Stimulated activated CD8-positive, alpha-beta memory T cell treated with anti-CD3 and anti-CD28 coated beads, Interleukin-7, amount 100 ng/mL, for 1 hour (primary cell): ENCODE measurements at places on chromosomes 7 and 10.

DNA sequence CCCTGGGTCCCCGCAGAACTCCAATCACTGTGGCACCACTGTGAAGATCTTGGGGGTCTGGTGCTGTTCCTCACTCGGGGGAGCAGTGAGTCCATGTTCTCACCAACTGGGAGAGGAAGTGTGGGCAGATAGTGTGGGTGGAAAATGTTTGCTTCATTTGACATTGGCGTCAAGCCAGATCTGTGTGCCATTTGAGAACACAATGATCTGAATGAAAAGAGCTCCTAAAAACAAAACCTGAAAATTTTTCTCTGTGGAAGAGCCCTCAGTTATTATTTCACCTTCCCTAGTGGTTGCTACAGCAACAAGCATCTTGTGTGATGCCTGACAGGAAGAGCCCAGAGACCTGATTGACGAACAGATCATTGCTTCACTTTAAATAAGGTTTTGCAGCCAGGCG lies 125.6 kb downstream of the VIPR2 start:
- no peak for DNase-seq

DNA sequence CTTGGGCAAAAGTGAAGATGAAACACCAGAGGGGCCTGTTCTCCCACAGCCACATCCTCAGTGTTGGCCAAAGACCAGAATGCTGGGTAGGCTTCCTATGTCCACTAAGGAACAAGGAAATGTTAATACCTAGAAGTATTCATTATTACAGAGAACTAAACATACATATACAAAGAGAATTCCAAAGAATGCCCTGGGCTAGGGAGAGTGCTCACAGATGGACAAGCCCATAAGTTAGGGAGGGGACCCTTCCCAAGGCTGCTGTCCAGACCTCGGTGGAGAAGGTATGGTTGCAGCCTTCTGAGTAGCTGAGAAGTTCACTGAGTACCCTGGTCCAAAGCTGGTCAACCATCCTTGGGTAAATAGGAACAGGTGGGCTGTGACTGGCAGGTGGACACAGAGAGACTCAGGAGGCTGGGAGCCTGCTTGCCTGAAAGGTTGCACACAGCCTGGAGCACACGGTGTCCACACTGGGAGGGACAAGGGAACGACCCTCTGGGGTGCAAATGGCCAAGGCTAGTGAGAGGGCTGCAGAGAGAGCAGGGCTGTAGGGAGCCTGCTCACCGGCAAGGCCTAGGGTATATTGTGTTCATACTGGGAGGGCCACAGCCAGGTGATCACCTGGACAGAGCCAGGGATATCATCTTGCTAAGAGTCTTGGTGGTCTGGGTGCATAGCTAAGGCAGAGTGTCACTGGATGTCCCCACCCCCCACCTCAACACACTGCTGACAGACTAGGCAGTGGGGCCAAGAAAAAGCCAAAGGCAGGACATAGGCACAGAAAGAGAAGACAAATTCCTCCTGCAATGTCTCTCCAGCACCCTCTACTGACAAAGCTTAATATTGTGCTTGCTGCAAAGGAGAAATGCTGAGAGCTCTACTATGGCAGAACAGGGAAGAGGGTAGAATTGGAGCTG lies 40.3 kb downstream of the CPVL start:
- DNase-seq: no peak

- DNase-seq: no peak
Measured at GRCh38 chr7:29609162-29610037, 45.8 kb downstream of the PRR15 start.

DNA sequence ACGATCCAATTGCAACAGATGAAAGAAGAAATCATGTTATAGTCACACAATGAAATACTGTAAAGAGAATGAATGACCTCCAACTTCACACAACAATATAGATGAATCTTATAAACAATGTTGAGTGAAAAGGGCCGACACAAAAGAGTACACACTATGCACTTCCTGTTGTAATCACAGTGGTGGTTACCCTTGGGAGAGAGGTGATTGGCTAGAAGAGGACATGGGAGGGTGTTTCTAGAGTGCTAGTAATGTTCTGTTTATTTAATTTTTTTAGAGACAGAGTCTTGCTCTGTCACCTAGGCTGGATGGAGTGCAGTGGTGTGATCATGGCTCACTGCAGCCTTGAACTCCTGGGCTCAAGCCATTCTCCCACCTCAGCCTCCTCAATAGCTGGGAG lies 82.5 kb downstream of the NDUFB2 start:
- DNase-seq: no peak

DNA sequence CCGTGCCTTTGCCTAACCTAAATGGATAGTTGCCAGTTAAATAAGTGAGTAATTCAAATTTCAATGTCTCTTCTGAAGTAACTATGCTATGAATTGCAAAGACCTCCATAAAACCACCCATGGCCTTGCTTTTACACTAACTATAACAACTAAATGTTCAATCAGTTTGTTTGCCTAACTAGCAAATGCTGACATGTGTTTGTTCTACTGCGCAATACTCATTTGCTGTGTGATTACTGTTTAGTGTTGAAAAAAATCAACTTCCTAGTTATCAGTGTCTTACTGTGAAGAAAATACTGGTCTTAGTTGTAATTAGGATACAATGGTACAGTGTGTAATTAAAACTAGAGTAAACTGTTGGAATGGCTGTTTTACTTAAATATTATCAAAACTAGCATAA lies 47.3 kb upstream of the GATAD1 start:
- no peak for DNase-seq

DNA sequence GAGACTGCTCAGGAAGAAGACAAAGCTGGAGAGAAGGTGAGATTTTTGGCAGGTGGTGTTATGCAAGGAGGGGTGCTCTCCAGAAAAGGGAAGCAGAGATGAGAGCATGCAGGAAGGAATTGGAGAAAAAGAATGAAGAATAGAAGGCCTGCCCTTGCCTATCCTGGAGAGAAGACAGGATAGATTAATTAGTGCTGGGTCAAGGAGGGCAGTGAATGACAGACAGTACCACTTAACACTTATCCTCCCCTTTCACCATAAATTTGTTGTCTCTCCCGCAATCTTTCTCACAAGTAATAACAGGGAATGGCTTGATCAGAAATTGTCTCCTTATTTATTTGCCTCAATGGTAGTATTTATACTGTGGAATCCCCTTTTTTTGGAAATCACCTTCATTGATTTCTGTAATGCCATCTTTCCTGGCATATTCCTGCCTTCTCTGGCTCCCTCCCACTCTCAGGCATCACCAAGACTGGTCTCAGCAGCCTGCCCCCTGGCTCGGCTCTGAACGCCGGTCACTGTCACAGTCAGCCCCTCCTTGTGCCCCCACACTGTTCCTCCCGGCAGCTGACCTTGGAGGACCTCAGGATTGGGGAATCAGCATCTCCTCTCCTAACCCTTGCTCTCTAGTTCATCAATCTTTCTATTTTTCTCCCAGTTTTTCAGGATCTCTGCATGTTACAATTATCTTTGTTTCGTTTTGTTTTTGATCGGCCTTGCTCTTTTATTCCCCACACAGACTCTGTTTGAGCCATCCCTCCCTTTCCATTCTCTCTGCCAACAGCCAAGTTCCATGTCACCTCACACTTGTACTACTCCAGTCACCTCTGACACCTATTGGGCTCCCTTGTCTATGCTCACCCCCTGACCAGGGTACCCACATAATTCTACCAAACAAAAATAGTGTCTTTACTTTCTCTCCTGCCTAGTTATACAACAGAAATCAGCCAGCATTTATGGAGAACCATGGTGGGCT lies 294.2 kb downstream of the PLXDC2 start:
- no peak for DNase-seq

DNA sequence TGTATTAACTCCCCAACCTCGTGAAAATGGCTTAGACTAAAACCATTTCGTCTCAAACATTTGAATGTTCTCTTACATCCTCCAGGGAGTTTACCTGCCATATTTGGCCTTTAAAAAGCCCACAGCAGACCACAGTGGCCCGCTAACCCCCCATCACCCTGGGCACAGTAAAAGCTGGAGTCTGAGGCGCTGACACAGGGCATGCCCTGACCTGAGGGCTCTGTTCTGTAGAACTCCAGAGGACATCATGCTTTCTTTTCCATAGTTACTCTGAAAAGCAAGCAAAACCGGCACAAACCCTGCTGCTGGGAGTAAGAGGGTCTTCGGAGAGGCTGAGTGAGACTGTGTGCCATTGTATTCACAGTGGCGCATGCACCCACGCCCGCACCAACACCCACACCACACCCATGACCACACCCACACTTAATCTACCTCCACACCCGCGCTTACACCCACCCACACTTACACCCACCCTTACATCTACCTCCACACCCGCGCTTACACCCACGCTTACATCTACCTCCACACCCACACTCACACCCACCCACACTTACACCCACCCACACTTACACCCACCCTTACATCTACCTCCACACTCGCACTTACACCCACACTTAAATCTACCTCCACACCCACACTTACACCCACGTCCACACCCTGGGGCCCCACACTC lies 32.1 kb downstream of the LRRC27 start:
- no peak for DNase-seq

DNA sequence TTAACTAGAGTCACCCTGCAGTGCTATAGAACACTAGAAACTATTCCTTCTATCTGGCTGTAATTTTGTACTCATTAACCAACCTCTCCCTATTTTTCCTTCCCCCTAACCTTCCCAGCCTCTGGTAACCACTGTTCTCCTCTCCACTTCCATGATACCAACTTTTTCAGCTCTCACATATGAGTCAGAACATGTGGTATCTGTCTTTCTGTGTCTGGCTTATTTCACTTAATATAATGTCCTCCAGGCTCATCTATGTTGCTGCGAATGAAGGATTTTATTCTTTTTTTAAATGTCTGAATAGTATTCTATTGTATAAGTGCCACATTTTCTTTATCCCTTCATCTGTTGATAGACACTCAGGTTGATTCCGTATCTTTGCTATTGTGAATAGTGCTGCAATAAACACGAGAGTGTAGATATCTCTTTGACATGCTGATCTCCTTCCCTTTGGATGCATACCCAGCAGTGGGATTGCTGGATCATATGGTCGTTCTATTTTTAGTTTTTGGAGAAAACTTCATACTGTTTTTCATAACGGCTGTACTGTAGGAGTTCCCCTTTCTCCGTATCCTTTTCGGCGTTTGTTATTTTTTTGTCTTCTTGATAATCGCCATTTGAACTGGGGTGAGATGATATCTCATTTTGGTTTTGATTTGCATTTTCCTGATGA lies 101.4 kb downstream of the FAM107B start:
- DNase-seq: no peak

- DNase-seq: no peak
Measured at GRCh38 chr7:90688810-90689209, 92.7 kb downstream of the CDK14 start.

DNA sequence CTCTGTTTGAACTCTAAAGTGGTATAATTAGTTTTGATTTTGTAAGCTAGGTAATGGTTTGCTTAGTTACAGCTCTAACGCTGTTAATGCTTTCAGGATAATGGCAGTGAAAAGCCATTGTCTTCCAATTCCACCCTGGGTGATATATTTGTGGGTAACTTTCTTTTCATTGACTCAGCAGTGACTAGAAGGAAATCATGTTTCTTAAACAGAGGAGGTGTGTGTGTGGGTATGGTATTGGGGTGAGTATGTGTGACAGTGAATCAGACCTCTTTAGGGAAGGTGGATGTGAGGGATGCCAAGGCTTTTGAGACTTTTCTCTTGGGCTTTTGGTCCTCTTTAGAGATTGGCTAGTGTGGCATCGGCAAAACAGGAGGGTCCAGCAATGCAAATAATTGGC lies 13.6 kb downstream of the ENTPD7 start:
- no peak for DNase-seq

DNA sequence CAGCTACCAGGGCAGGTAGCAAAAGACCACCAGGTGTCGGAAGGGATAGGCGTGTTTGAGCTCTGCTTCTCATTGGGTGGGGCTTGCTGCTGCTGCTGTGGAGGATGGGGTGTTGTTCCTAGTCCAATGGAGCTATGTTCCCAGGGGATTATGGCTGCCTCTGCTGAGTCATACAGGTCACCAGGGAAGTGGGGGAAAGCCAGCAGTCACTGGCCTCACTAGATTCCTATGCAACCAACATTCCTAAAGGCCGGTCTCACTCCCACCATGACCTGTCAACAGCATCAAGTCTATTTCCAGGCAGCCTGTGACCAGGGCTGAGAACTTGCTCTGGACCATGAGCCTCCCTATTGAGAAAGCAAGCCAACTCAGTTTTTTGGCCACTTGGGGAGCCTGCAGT lies 1160.8 kb downstream of the REEP3 start:
- DNase-seq: no peak

DNA sequence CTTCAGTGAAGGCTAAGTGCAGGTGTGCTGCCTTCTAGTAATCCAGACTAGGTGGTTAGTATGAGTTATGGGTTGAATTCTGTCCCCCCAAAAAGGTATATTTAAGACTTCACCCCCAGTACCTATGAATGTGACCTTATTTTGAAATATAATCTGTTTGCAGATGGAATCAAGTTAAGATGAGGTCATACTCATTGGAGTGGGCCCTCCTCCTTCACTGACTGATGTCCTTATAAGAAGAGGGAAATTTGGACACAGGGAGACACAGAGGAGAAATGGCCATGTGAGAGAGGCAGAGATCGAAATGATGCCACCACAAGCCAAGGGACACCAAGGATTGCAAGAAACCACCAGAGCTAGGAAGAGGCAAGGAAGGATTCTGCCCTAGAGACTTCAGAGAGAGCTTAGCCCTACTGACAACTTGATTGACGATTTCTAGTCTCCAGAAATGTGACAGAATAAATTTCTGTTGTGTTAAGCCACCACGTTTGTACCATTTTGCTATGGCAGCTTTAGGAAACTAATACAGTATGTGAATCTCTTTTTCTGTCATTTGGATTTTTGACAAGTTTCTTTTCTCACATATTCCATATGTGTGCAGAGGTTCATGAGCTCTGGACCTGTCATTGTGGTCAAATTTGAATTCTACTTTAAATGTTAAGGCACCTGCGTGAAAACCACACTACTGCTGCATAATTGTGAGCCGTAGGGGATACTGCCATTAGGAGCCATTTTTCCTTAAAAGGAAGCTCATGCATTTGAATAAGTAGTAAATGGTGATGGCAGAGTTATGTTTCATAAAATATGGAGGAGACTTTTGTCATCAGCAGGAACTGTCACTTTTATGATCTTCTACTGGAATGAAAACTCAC lies 2.6 kb upstream of the RPA3 start:
- DNase-seq: no peak

DNA sequence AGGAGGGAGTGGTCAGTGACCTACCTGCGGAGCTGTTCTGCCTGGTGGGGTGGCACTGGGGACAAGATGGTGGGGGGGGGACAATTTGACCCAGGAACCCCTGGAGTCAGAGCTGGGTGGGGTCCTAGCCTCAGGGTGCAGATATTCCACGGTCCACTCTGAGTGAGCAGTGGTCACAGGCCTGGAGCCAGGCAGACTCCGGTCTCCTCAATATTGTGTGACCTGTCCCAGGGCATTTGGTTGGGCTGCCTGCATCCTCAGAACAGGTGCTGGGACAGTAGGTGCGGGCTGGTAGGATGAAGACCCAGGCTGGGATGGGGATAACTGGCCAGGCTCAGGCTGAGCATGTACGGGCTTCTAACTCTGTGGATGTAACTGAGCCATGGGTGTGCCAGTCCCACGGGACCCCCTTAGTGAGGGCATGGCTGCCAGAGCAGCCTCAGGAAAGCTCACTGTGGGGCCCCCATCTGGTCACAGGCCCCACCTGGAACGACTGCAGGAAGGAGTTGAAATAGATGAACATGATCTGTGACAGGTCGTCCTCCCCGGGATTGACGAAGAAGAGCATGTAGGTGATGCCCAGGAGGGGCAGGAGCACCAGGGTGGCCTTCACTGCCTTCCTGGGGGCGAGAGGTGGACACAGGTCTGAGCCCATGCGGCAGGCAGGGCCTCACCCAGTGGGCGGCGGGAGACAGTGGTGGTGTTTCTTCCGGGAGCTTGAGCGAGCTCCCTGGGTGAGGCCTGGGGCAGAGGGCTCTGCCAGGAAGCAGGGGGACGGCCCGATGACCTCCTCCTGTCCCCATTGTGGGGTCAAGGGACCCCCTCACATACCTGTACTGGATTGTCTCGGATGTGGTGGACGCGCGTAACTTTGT lies 26.9 kb downstream of the CRHR2 start:
- no peak for DNase-seq
